ENCODE measurements at places on chromosomes 3 and 15. TPM values are rescaled to one million over a fixed set of nuclear protein-coding genes. Genes with fewer than 3 reads are reported as not detected.

DNA sequence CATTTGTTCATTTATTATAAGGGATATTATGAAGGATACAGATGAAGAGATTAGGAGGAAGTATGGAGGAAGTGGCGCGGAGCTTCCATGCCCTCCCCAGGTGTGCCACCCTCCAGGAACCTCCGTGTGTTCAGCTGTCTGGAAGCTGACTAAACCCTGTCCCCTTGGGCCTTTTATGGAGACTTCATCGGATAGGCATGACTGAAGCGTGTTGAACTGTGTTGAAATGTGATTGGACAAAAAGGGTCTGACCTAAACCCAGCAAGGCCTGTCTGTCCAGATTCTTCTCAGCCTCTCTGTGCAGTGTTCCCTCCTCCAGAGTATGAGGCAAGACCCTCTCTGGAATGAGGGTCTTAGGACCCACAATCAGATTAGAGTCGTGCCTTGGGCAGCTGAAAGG lies 31.7 kb downstream of the HACD3 start:
- DNase-seq: no peak

DNA sequence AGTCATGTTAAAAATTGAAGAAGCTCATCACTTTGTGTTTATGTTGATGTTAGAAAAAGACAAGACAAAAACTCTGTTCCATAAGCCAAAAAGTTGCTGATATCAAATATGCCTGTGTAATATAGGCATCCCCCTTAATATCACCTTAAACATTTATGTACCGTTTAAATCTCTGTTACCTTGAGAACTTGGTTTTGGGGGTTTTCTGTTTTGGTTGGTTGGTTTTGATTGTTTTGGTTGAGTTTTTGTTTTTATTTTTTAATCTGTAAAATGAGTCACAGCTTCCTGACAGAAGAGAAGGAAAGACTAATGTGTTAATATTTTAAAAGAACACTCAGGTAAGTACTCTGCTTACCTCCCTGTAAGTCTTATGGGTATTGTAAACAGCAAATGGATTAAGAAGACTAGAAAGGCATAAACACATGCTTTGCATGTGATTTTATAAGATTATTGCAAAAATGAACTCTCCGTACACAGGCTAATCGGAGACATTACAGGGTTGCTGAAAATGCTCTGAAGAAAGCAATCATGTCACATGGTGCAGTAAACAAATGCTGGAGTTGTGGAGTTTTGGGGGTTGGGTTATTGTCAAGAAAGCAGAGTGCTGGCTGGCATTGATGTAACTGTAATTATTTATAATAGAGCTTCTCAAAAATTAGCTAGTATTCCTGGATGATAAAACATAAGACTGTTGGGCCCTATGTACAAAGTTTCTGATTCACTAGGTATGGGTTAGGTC lies 69.5 kb upstream of the MBNL1 start:
- DNase-seq: no peak

GRCh38 chr3:123657568-123657967 lies 72.7 kb upstream of the HACD2 start:
- DNase-seq: no peak

GRCh38 chr15:51390966-51391422 lies 49.5 kb downstream of the GLDN start:
- no peak for DNase-seq

The TIMP4 gene
- not detected for total RNA-seq

DNA sequence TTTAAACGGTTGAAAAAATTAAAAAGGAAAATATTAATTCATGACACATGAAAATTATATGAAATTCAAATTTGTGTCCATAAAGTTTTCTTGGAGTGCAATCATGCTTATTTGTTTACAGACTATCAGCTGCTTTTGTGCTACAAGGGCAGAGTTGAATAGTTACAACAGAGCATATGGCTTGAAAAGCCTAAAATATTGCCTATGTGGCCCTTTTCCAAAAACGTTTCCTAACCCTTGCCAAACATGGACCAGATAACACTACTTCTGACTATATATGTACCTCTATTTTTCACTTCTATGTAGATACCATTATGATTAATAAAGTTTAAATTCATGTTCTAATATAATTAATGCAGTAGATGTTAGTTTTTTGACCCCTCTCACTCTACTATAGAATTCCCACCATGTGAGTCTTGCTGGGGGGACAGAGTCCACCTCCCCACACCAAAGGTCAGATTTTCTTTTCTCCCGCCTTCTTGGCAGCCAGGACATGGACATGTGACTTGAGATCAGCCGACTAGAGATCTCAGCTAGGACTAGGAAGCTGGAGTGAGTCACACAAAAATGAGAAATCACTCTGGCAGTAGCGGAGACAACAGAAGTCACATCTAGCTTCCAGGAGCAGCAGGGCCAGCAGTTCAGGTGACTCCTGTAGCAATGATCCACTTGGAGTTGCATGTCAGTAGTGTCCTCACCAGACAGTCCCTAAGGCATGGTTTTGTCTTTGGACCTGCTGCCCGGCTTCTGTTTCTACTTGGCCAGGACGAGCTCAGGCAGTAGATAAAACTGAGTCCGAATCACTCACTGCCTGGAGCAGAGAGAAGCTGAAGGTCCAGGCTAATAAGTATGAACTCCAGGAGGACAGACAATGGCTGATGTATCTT lies 22.4 kb downstream of the CIAO2A start:
- peak; percentile 95 for DNase-seq

DNA sequence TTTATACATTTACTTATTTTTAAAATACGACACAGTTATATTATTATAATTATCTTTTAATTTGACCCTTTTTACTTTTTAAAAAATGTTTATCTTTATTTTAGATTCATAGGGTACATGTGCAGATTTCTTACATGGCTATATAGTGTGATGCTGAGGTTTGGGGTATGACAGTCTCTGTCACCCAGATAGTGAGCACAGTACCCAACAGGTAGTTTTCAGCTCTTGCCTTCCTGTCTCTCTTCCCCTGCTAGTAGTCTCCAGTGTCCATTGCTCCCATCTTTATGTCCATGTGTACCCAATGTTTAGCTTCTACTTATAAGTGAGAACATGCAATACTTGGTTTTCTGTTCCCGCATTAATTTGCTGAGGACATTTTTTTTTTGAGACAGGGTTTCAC lies 21.8 kb upstream of the KCNMB2 start:
- no peak for DNase-seq

- DNase-seq: no peak
Measured at GRCh38 chr3:149426325-149426724, 48.2 kb upstream of the TM4SF4 start.

The ARPP21 gene
- total RNA-seq: not detected

DNA sequence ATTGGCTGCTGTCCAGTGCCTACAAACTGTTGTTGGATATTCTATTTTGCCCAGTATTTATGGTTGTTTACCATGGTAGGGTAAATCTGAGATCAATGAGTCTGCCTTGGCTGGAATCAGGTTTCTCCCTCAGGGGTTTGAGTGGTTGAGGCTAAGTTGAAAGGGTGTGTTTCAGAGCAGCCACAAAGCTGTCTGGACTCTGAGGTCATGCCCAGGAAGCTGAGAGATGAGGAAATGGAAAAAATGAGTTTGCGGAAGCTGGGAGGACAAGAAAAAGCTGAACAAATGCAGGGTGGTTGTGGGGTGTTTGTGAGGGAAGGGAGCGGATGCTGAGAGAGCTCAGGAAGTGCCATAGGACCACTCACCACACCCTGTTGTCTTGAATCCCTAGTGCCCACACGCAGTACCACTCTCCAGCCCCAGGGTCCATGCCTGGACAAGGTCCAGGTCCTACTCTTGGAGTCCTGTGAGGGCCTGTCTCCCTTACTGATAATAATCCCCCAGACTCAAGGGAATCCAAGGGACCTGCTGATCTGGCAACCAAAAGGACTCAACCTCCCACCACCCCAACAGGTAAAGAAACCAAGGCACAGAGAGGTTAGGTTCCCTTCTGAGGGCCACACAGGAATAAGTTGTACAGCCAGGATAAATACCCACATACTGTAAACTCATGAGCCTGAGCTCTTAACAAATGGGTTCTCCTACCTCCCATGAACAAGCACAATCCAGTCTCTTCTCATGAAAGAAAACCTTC lies 81.6 kb downstream of the PPCDC start:
- peak; percentile 57 for DNase-seq

The MNS1 gene
- total RNA-seq: 2.8 TPM
